Activated T-cell treated with anti-CD3 and anti-CD28 coated beads, Interleukin-2, amount 50 U/mL, for 72 hours (primary cell): ENCODE measurements at places on chromosomes 6 and 20. TPM values are rescaled to one million over a fixed set of nuclear protein-coding genes. Genes with fewer than 3 reads are reported as not detected.

HSPA1L gene
- total RNA-seq: 2.9 TPM

VGLL2 gene
- total RNA-seq: not detected

PSORS1C2 gene
- total RNA-seq: not detected

HLA-DMB gene
- 3.4 TPM for total RNA-seq

SLC22A2 gene
- total RNA-seq: not detected

KCNK16 gene
- not detected for total RNA-seq

CALHM4 gene
- not detected for total RNA-seq

CALHM6 gene
- total RNA-seq: 6.0 TPM

SLC22A16 gene
- not detected for total RNA-seq

GRCh38 chr20:56786503-56786902 lies 157.4 kb downstream of the TFAP2C start:
- no peaks in the 10 kb centered on the region for H3K27me3 ChIP-seq
- no peak overlapping the region for H3K4me3 ChIP-seq
- no peak overlapping the region for H3K27ac ChIP-seq
- DNase-seq: no peak

- no peak overlapping the region for H3K27ac ChIP-seq
- peak; percentile 13 for DNase-seq
- no peaks in the 10 kb centered on the region for H3K36me3 ChIP-seq
- H3K27me3 ChIP-seq: peaks cover 40% of the 10 kb centered on the region
- no peak overlapping the region for H3K4me3 ChIP-seq
- H3K4me1 ChIP-seq: peaks cover 4% of the 10 kb centered on the region
These were observed 157.4 kb upstream of the LAMA2 start for GRCh38 chr6:128725271-128726233.

DNA sequence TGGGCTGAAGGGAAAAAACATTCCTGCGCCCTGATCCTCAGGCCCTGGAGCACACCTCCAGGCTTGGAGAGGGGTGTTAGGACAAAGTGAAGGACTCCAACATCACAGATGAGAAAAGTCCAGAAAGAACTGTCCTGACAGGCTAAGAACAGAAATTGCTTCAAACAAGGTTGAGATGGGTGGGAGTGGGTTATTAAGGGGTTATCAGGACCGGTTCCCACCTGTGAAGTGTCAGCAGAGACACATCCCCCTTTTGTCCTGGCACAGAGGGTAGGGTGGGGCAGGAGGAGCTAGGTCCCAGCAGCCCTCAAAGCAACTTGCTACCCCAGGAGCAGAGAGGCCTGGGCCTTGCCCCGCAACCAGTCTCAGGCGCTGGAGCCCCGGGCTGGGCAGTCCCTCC lies 3.5 kb downstream of the SPDEF start:
- no peaks in the 10 kb centered on the region for H3K36me3 ChIP-seq
- H3K4me1 ChIP-seq: no peaks in the 10 kb centered on the region
- no peaks in the 10 kb centered on the region for H3K27me3 ChIP-seq
- no peak overlapping the region for H3K27ac ChIP-seq

DNA sequence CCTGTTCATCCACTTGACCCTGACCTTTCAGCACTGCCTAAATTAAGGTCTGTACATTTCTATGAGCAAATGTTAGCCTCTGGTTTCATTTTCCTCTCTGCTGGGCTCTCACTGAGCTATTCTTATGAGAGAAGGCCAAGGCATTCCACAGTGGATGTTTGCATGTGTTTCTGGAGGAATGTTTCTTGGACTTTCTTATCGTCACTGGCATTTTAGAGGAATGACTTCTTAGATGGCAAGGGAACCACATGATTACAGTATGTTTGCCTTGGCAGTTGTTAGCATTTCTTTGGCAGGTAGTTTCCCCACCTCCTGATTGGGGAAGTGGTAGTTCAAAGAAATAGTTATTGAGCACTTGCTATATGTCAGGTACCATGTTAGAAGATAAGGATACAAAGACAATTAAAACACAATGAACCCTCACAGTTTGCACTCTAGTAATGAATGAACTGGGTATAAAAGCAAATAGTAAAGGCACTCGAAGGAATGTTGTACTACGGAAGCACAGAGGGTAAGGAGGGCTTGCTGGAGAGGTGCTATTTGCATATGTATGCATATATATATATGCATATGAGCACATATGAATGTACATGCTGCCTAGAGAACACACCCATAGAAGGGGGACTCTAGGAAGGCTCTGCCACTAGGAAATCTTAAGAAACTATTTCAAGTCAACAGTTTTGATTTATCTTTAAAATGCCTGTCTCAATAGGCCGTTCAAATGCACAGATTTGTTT lies 307.4 kb downstream of the EYA4 start:
- no peaks in the 10 kb centered on the region for H3K4me1 ChIP-seq
- H3K27ac ChIP-seq: no peak overlapping the region
- no peak overlapping the region for H3K4me3 ChIP-seq
- H3K36me3 ChIP-seq: no peaks in the 10 kb centered on the region
- DNase-seq: no peak

GRCh38 chr6:30500421-30501355 lies 11.4 kb downstream of the HLA-E start:
- peaks cover 2% of the 10 kb centered on the region for H3K36me3 ChIP-seq
- no peak for DNase-seq
- H3K4me3 ChIP-seq: peak overlapping the region; percentile 84
- peak overlapping the region; percentile 11 for H3K27ac ChIP-seq

DNA sequence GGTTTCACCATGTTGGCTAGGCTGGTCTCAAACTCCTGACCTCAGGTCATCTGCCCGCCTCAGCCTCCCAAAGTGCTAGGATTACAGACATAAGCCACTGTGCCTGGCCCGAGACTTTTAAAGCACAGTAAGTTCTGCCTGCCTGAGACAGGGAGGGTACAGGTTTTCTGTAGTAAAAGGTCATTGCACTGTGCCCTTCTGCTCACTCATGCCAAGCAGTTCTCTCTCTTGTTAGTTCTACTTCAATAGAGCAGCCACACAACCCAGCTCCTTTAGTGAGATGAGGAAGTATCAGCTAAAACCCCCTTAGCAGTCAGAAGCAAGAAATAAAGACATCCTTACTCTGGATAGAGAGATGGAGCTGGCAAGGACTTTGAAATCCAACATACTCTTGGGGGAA lies 52.4 kb upstream of the ARMH2 start:
- H3K27me3 ChIP-seq: no peaks in the 10 kb centered on the region
- H3K4me1 ChIP-seq: peaks cover 19% of the 10 kb centered on the region
- DNase-seq: no peak
- H3K36me3 ChIP-seq: peaks cover 8% of the 10 kb centered on the region

DNA sequence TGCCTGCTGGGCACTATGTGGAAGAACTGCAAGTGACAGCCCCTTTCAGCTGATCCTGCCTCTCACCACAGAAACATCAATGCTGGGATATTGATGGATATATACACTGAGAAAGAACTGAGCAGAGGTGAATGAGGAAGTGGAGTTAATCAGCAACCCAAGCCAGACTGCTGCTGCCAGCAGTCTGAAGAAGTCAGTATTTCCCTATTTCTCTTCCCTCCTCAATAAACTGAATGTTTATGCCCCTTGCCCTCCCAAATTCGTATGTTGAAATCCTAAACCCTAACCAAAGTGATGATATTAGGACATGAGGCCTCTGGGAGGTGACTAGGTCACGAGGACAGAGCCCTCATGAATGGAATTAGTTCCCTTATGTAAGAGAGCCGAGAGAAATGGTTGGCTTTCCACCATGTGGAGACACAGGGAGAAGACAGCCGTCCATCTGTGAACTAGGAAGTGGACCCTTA lies 76.3 kb downstream of the CDK19 start:
- DNase-seq: no peak
- peaks cover 17% of the 10 kb centered on the region for H3K36me3 ChIP-seq
- H3K27ac ChIP-seq: no peak overlapping the region
- H3K27me3 ChIP-seq: no peaks in the 10 kb centered on the region
- H3K4me3 ChIP-seq: no peak overlapping the region

DNA sequence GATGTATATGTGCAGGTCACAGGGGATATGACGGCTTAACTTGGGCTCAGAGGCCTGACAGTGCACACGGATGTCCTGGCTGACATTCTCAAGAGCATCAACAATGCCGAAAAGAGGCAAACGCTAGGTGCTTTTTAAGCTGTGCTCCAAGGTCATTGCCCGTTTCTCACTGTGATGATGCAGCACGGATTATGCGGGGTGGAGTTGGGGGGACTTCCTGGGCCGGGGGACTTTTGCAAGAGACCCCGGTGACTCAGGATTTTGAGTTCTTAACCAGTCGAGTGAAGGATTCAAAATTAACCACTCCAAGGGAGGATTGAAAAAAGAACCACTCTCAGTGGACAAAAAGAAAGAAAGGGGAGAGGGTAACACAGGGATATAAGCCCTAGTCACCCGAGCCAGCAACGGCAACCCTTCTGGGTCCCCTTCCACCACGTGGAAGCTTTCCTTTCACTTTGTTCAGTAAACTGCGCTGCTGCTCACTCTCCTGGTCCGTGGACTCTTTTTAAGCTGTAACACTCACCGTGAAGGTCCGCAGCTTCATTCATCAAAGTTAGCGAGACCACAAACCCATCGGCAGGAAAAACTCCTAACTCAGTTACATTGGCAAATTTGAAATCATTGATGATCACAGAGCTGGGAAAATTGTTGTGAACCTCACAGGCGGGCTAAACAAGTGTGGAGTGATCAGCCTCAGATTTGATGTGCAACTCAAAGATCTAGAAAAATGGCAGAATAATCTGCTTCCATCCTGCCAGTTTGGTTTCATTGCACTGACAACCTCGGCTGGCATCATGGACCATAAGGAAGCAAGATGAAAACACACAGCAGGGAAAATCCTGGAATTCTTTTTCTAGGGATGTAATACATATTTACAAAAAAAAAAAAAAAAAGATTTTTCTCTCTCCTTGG lies 199.3 kb downstream of the ARID1B start:
- H3K4me3 ChIP-seq: peak overlapping the region; percentile 70
- H3K36me3 ChIP-seq: peaks cover 2% of the 10 kb centered on the region
- peaks cover 89% of the 10 kb centered on the region for H3K4me1 ChIP-seq
- no peak for DNase-seq
- H3K27me3 ChIP-seq: no peaks in the 10 kb centered on the region

GRCh38 chr20:36110994-36111393 lies 43.5 kb upstream of the EPB41L1 start:
- no peaks in the 10 kb centered on the region for H3K36me3 ChIP-seq
- DNase-seq: no peak
- no peaks in the 10 kb centered on the region for H3K4me1 ChIP-seq
- H3K27me3 ChIP-seq: peaks cover 16% of the 10 kb centered on the region

- peaks cover 31% of the 10 kb centered on the region for H3K4me1 ChIP-seq
- H3K36me3 ChIP-seq: peaks cover 3% of the 10 kb centered on the region
- no peak overlapping the region for H3K27ac ChIP-seq
- no peak for DNase-seq
- H3K4me3 ChIP-seq: no peak overlapping the region
- peaks cover 17% of the 10 kb centered on the region for H3K27me3 ChIP-seq
These were observed 57.0 kb upstream of the EPB41L1 start for GRCh38 chr20:36097337-36098151.

- H3K4me3 ChIP-seq: peak overlapping the region; percentile 88
- peaks cover 25% of the 10 kb centered on the region for H3K4me1 ChIP-seq
- no peaks in the 10 kb centered on the region for H3K36me3 ChIP-seq
- peak; percentile 22 for DNase-seq
- peak overlapping the region; percentile 92 for H3K27ac ChIP-seq
- H3K27me3 ChIP-seq: peaks cover 16% of the 10 kb centered on the region
These were observed 120.8 kb downstream of the OR2B2 start for GRCh38 chr6:27791182-27791943.

DNA sequence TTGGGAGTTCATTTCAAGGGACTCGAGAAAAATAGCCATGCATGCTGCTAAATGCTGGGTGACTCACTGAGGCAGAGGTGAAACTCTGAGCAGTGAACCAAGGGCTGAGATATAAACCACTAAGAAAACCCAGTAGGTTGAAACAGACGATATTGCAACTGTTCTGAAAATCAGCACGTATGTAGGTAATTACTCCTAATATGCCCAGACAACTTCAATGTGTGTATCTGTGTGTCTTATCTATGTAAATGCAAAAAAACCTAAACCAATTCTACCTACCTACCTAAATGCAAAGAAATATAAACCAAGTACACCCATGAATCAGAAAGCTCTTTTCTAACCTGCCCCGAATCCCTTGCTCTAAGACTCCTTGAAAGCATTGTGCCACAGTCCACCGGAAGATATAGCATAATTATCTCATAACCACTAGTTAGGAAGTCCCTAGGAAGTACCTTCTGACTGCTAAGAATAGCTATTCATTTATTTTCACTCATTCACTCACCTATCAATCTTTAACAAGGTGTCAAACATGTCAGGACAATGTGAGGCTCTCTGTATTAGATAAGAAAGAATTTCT lies 458.7 kb upstream of the RUNX2 start:
- H3K4me3 ChIP-seq: peak overlapping the region; percentile 12
- no peaks in the 10 kb centered on the region for H3K27me3 ChIP-seq
- no peak overlapping the region for H3K27ac ChIP-seq
- peaks cover 30% of the 10 kb centered on the region for H3K4me1 ChIP-seq
- peaks cover 17% of the 10 kb centered on the region for H3K36me3 ChIP-seq
- DNase-seq: peak; percentile 6

- peak overlapping the region; percentile 77 for H3K4me3 ChIP-seq
- H3K27ac ChIP-seq: no peak overlapping the region
- peak; percentile 84 for DNase-seq
- peaks cover 2% of the 10 kb centered on the region for H3K36me3 ChIP-seq
These were observed 961 bp downstream of the RRBP1 start for GRCh38 chr20:17680836-17681725.

GRCh38 chr6:87378947-87379346 lies 28.8 kb upstream of the CFAP206 start:
- H3K4me1 ChIP-seq: peaks cover 5% of the 10 kb centered on the region
- H3K4me3 ChIP-seq: no peak overlapping the region
- DNase-seq: no peak
- H3K27ac ChIP-seq: no peak overlapping the region
- H3K36me3 ChIP-seq: no peaks in the 10 kb centered on the region

GRCh38 chr20:3691306-3691705 lies 9.5 kb upstream of the ADAM33 start:
- H3K27me3 ChIP-seq: peaks cover 18% of the 10 kb centered on the region
- H3K27ac ChIP-seq: no peak overlapping the region
- no peaks in the 10 kb centered on the region for H3K4me1 ChIP-seq
- DNase-seq: no peak
- no peaks in the 10 kb centered on the region for H3K36me3 ChIP-seq

- H3K27ac ChIP-seq: no peak overlapping the region
- peaks cover 48% of the 10 kb centered on the region for H3K27me3 ChIP-seq
- no peak for DNase-seq
- H3K36me3 ChIP-seq: no peaks in the 10 kb centered on the region
- no peaks in the 10 kb centered on the region for H3K4me1 ChIP-seq
These were observed 122.2 kb downstream of the KIF13A start for GRCh38 chr6:17865243-17865642.

DNA sequence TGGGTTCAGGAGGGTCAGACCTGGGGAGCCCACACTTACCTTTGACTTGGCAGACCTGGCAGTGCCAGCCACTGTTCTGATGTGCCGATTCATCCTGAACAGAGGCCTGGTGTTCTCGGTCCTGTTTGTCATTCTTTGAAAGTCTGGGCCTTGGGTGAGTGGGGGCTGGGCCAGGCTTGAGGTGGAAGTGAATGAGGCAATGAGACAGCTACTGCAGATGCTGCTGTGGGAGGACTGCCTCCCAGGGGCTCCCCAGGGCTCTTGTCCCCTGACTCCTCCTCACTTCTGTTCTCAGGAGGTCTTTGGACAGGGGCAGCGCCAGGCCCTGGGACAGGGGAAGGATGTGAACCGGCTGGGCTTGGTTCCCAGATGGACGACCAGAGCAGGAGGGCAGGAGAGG lies 5.6 kb upstream of the TREML4 start:
- no peak overlapping the region for H3K4me3 ChIP-seq
- H3K27me3 ChIP-seq: no peaks in the 10 kb centered on the region
- H3K36me3 ChIP-seq: no peaks in the 10 kb centered on the region
- H3K4me1 ChIP-seq: peaks cover 7% of the 10 kb centered on the region
- no peak overlapping the region for H3K27ac ChIP-seq
- DNase-seq: no peak
